Renal cortex interstitium (tissue), 15 donors: ENCODE measurements at places on chromosomes 16 and 17. TPM values are rescaled to one million over a fixed set of nuclear protein-coding genes. Genes with fewer than 3 reads are reported as not detected.
A peak's percentile ranks its signal among the peaks of the same experiment; 100 is the strongest.

The KRTAP3-1 gene
- not detected for polyA plus RNA-seq

The ANKFN1 gene
- polyA plus RNA-seq, result 0.80 TPM

The HEATR3 gene
- 15.2 TPM for polyA plus RNA-seq

The EPX gene
- 0.68 TPM for polyA plus RNA-seq

DNA sequence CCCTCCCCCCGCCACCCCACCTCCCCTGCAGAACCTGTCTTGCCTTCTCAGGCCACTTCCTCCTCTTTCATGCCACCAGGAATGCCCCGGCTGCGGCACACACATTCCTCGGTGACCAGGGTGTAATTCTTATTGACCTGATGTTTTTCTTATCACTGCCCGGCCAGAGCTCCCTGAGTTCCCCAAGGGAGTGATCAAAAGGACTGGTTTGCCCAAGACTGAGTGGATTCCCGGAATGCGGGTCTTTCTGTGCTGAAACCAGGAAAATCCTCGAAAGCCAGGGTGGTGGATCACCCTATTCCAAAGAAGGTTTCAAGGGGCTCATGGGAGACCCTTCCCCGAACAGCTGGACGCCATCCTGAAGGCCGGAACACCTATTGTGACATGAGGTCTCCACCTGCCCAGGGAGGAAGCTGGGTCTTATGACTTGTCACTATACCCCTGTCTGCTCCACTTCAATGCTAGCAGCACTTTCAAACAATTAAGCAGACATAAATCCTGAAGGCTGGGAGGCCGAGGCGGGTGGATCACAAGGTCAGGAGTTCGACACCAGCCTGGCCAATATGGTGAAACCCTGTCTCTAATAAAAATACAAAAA is 53.0 kb upstream of the RPL38 start:
- no peak for DNase-seq

The CHST5 gene
- 0.42 TPM for polyA plus RNA-seq

GRCh38 chr17:78883089-78883532 is 19.9 kb downstream of the CEP295NL start:
- no peak for DNase-seq

- no peak for DNase-seq
These were observed 4.8 kb upstream of the AARSD1 start for GRCh38 chr17:42969001-42969581.

The UBE2O gene
- polyA plus RNA-seq, result 26.4 TPM

The MPP3 gene
- polyA plus RNA-seq, result 7.7 TPM

The LRRC75A gene
- polyA plus RNA-seq, result 4.4 TPM

The HID1 gene
- 16.8 TPM for polyA plus RNA-seq

The ST6GALNAC2 gene
- polyA plus RNA-seq, result 9.8 TPM

The PSMD3 gene
- polyA plus RNA-seq, result 129 TPM

The IGFBP4 gene
- polyA plus RNA-seq, result 355 TPM

- no peak for DNase-seq
These were observed 4.9 kb downstream of the CACNA1H start for GRCh38 chr16:1157639-1158455.

GRCh38 chr16:46743232-46743719 is 4.9 kb downstream of the MYLK3 start:
- DNase-seq, result no peak

The HSD17B1 gene
- polyA plus RNA-seq, result 5.0 TPM

DNA sequence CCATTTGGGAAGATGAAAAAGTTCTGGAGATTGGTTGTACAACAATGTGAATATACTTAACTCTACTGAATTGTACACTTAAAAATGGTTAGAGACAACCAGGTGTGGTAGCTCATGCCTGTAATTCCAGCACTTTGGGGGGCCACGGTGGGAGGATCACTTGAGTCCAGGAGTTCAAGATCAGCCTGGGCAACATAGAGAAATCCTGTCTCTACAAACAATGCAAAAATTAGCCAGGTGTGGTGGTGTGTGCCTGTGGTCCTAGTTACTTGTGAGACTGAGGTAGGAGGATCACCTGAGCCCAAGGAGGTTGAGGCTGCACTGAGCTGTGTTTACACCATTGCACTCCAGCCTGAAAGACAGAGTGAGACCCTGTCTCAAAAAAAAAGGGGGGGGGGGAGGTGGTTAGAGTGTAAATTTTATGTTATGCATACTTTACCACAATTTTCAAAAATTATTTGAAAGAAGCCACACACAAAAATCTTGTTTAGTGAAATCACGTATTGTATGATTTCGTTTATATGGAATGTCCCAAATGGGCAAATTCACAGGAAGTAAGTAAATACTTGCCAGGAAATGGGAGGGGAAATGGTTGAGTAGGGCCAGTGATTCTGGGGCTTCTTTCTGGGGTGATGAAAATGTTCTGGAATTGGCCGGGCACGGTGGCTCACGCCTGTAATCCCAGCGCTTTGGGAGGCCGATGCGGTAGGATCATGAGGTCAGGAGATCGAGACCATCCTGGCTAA is 37.1 kb upstream of the AMZ2 start:
- no peak for DNase-seq

DNA sequence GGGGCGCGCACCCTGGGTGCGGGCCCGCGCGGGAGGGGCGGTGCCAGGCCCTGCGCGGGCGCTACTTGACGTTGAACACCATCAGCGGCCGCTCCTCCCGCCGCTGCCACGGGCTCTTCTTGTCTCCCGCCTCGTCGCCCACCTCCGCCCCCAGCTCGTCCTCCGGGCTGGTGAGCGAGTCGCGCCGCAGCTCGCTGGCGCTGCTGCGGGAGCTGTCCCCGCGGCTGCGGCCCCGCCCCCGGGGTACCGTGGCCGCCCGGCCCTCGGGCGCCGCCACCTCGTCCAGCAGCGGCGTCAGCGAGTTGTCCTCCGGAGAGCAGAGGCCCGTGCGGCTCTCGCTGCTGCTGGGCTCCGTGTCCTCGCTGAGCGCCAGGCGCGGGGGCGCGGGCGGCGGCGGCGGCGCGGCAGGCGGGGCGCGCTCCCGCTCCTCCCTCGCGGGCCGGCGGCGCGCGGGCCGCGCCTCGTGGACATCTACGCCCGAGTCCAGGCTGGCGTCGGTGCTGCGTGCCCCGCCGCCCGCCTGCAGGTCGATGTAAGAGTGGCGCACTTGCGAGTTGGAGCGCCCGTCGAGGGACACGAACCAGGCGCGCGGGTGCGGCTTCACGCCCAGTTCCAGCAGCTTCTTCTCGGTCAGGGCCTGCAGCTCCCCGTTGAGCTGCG is 8.7 kb downstream of the GRN start:
- no peak for DNase-seq

- no peak for DNase-seq
These were observed 7.5 kb upstream of the ITGA2B start for GRCh38 chr17:44396946-44397345.

GRCh38 chr17:49404906-49405305 is 9.8 kb downstream of the PHB1 start:
- DNase-seq, result no peak

- DNase-seq, result no peak
These were observed 138.3 kb downstream of the UTP18 start for GRCh38 chr17:51398687-51399086.

GRCh38 chr16:86798247-86799041 is 220.1 kb downstream of the FOXL1 start:
- DNase-seq, result no peak

The TCAP gene
- 2.2 TPM for polyA plus RNA-seq

DNA sequence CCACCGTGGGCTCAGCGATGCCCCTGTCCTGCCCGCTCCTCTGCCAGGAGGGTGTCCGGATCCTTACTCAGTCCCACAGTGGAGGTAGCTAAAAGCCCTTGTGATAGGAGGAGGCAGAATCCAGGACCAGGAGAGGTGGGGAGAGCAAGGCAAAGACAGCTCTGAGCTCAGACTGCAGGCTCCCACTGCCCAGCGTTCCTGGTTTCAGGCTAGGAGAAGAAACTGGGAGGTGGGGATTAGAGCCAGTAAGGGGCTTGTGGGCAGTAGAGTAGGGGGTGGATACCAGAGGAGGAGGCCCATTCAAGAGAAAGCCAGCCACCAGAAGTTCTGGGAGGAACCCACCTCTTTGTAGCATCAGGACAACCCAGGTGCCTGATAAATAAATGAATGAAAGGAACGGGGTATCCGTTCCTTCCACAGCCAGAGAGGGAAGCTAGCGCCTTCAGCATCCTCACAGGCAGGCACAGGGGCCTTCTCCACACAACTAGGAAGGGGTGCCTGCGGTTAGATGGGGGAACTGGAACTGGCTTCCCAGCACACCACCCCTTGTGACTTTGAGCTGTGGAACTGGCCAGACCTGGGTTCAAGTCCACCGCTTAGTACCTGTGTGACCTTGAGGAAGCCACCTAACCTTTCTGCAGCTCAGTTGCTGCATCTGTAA is 2.3 kb downstream of the IL21R start:
- DNase-seq, result no peak

The SPSB3 gene
- 46.0 TPM for polyA plus RNA-seq

- no peak for DNase-seq
These were observed 4.4 kb downstream of the CDK5RAP3 start for GRCh38 chr17:47975189-47975822.

DNA sequence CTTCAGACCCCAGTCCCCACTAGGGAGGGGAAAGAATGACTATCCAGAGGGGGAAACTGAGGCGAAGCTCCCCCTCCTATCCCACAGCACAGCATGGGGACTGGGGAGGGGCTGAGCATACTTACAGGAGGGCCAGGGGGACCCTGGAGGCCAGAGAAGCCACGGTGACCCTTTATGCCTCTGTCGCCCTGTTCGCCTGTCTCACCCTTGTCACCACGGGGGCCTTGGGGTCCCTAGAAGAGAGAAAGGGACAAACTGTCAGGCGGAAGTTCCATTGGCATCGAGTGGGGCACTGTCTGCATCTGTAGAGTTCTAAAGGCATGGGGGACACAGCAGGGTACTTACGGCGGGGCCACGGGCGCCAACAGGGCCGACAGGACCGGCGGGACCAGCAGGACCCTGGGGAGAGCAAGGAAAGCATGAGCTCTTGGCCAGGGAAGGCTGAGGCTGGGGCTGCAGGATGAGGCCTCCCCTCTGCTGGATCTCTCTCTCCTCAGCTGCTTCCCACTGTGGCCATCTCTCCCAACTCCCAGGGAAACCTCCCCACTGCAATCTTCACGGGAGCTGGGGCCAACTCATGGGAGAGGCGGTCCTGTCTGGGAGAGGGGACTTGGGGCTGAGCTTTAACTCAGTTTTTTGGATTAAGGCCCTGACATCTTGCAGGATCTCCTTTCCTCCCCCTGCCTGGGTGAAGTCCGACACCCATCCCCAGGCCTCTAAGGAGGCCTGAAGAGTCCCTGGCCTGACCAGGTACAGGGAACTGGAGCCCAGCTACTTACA is 13.5 kb downstream of the COL1A1 start:
- DNase-seq, result no peak

The CCL8 gene
- 0.24 TPM for polyA plus RNA-seq

GRCh38 chr17:50151041-50151936 is 812 bp upstream of the PPP1R9B start:
- DNase-seq, result peak; percentile 86

- DNase-seq, result no peak
These were observed 5.2 kb upstream of the MYH4 start for GRCh38 chr17:10474536-10474935.

The CCDC92B gene
- polyA plus RNA-seq, result 0.29 TPM

DNA sequence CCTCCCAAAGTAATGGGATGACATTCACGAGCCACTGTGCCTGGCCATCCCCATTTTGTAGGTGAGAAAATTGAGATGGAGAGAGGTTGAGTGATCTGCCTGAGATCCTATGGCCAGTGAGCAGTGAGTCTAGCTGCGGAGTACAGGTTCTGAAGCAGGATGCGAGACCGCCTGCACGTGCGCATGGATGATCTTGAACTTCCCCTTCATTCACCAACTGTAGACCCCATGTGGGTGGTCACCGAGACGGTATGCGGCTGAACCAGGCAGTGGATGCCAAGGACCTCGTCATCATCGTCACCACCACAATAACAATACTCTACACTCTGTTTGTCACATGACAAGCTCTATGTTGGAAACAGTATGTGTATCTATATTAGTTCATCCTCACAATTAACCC is 6.2 kb upstream of the SPNS3 start:
- no peak for DNase-seq

The PDXDC1 gene
- 110 TPM for polyA plus RNA-seq

The LRRC37A gene
- polyA plus RNA-seq, result 8.7 TPM

GRCh38 chr17:8806253-8806925 is 7.2 kb upstream of the MFSD6L start:
- DNase-seq, result no peak

The RARA gene
- polyA plus RNA-seq, result 41.0 TPM
